ENCODE measurements at places on chromosomes 11 and 22.

DNA sequence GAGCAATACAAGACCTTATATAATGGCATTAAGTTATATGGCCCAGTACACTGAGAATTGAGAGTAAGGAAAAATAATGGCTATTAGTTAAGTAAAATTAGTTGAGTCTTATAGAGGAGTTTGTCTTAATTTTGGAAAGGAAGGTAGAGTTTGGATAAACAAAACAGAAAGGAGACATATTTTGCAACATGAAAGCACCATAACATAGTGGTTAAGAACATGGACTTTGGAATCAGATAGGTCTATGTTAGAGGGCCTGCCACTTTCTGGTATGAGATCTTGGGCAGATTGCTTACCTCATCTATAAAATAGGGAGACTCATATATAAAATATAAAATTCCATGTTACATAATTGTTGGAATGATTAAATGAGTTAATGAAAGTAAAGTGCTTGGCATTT is 68.9 kb downstream of the CSTPP1 start:
- DNase-seq: no peak

DNA sequence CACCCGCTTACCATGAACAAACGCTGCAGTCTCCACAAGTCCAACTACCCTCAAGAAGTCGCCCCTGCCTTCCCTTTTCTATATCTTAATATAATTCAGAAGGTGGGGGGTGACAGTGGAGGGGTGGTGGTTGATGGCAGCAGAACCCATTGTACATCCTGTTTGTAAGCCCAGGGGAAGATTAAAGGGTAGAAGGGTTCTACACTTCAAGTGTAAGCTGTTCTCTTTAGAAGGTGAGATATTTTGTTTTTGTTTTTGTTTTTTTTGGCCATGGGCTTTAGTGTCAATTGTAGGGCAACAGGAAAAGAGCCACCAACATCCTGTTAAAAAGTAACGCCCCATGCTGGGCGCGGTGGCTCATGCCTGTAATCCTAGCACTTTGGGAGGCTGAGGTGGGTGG is 34.9 kb upstream of the RRAS2 start:
- no peak for DNase-seq

- DNase-seq: no peak
Observed at GRCh38 chr11:16790486-16791190, 52.2 kb downstream of the C11orf58 start.

DNA sequence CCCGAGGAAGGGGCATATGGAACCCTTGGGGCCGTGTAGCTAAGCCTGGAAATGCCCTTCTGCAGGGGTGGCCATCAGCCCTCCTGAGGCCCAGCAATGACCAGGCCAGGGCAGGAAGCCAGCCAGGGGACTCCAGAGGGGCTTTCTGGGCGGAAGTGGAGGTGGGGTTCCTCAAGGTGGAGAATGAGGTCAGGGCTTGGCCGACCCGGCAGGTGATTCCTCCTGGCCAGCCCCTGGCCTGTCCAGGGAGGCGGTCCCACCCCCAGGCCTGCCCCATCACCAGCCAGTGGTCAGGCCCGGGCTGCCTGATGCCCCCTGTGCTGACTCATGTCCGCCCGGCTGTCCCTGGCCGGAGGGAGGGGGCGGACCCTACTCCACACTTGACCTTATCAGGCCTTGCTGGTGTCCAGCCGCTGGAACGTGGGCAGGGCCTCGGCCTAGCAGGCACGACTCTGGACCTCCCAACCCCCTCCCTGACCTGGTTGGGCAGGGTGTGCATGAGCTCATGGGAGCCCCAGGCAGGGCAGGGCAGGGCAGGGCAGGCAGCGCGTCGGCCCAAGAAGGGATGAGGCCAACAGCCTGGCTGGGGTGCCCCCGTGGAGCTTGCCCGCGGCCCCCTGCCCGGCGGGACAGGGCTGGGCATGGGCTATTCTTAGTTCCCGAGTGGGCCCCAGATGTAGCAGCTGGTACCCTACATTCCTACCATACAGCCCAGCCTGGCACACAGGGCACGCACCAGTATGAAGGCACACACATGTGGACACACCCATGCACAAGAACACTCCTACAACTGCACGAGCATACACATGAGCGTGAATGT is 35.9 kb downstream of the RPL3 start:
- no peak for DNase-seq

DNA sequence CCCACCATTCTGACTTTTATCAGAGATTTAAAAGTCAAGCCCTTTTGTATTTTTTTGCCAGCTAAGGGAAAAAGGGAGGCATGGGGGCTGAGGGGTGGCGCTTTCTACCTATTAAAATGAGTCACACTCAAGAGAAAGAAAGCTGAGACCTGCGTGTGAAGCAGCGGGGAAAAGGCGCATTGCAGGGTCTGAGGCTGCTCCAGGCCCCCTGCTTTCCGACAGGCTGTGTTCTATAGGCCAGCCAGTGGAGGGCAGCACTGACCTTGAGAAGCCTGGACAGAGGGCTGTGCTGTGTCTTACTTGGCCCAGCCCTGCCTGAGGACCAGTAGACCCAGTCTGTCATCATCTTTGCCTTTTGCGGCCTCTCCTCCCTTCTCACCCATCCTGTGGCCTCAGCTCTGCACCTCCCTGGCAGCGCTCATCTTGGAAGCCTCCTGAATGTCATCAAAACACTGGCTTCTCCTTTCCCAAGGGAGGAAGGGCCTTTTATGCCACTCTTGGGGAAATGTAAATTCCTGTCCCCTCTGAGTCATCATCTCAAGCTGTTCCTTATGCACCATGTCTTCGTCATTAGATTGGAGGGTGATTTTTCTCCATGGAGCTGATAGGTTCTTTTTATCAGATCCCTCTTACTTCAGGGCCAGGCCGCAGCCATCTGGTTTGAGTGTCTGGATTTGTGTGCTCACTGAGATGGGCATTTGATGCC is 12.6 kb upstream of the MAPK8IP1 start:
- no peak for DNase-seq

DNA sequence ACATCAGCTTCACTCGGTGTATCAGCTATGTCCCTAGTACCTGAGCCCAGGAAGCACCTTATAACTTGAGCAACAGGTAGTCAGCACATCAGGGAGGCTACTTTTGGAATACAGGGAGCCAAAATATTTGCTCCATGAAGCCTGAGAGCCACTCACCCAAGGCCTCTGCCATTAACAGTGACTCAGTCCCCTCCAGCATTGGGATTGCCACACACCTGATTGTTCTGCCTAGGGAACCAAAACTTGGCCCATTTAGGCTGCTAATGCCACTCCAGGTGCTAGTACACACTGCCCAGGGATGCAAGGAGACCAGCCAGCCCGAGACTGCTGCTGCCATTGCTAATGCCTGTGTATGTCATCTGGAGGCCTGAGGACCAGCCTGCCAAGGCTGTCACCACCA is 773.6 kb upstream of the TENM4 start:
- no peak for DNase-seq

DNA sequence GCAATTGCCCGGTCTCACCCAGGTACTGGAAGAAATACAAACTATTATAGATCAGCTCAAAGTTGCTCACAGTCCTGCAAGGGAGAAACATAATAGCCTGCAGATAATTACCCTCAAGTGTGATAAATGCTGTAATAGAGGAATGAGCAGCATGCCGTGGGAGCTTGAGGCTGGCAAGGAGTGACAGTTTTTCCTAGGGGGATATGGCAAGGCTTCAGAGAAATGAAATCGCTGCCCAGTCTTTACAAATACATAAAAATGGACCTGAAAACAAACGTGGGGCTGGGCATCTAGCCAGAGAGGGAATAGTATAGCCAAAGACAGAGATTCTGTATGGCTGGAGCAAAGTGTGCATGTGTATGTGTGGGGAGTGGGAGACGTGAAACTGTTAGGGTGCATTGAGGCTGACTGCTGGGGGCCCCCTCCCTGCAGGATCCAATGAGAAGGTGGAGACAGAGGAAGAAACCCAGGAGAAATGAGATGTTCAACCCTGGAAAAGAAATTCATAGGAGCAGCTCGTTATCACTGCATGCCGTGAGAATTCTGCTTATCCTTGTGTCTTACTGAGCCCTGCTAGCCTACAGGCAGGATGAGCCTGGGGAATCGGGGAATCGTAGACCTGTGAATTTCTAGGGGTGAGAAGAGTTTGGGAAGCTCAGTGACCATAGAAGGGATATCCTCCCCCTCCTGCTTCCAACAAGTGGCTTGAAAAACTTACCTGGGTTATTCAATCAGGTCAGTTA is 167.0 kb downstream of the LDLRAD3 start:
- DNase-seq: no peak

DNA sequence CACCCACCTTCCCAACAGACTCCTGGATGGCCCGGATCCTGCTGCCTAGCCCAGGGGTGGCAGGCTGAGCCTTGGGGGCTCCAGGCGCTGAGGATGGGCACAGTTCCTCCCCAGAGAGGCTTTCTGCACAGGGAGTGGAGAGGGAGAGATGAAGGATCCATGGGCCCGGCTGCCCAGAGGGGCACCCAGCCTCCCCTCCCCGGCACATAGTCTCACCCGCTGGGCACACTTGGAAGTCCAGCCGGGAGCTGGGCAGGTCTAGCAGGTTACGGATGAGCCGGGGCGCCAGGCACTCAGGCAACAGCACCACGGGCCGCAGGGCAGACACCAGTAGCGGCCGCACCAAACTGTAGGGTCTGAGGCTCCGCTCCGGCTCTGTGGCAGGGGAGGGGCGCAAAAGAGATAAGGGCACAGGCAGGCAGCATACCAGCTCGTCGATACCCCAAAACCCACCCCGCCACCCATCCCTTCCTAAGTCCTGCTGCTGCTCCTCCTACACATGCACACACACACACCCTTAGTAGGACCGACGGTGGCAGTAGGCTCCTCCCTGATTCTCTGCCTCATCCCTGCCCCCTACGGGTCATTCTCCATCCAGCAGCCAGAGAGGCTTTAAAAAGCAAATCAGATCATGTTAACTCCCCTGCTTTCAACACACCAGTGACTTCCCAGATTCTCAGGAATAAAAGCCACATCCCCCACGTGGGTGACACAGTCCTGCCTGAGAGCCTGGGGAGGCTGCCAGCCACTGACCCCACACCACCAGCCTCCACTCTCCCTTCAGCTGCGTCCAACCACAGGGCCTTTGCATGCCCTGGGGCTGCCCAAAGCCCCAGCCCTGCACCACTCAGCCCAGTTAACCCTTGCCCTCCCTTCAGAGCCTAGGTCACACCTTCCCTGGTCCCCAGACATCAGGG is 6.5 kb upstream of the MFNG start:
- peak; percentile 72 for DNase-seq

DNA sequence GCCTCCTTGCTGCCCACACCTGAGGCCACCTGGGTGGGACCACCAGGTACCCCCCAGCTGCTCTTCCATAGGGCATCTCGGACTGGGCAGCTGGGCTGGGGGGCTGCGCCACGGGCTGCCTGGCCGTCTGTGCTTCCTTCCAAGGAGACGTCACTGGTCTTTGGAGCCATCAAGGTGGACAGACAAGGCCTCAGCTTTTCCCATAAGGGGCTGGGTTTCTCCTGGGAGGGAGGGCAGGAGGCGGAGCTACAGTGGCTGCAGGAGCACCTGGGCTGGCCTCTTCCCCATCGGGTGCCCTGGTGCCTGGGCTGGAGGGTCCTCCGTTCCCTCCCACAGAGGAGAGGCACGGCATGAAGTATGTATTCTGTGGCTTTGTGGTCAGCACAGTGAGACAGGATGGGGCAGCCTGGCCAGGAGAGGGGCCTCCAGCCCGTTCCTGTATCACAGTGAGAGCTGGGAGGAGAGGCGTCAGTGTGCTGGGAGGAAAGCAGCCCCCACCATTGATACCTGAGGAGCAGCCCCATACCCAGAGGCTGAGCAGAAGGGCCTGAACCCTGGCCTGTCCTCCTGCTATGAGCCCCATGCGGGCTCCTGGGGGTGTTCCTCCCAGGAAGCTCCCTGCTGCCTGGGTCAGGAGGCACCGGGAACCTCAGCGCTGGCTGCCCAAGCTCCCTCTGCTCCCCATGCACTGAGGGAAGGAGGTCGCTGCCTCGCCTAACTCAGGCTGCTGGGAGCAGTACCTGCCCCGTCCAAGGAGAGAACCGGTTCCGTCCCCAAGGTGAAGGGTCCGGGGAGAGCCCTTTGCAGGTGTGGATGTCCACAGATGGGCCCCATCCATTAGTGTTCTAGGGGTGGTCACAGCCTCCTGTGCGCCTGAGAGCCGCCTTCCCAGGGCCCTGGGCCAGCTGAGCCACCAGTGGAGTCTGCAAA is 1075.0 kb downstream of the BRD1 start:
- no peak for DNase-seq

- peak; percentile 81 for DNase-seq
Observed at GRCh38 chr11:128476729-128477128, 110.6 kb downstream of the ETS1 start.

DNA sequence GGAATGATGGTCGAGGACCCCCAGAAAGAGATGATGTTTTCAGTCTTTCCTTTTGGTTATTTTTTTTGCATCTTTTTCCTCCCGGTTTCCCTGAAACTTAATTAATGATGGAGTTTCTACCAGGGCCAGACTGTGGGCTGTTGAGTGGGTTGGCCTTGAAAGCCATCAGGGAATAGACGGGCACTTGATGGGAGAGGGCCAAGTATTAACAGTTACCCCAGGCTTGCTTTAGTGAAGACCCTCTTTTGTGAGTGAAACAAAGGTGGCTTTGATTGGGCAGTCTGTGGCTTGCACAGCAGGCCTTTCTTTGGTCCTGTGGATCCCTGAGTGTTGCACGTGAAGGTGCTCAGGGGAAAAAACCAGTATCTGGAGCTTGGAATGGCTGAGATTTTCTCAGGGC is 56.9 kb downstream of the AMOTL1 start:
- no peak for DNase-seq

All from CD4-positive, alpha-beta T cell treated with Interleukin-17A for 4 hours (primary cell).